ENCODE measurements at places on chromosomes 16 and 17. TPM values are rescaled to one million over a fixed set of nuclear protein-coding genes. Genes with fewer than 3 reads are reported as not detected.
A peak's percentile ranks its signal among the peaks of the same experiment; 100 is the strongest.

DNA sequence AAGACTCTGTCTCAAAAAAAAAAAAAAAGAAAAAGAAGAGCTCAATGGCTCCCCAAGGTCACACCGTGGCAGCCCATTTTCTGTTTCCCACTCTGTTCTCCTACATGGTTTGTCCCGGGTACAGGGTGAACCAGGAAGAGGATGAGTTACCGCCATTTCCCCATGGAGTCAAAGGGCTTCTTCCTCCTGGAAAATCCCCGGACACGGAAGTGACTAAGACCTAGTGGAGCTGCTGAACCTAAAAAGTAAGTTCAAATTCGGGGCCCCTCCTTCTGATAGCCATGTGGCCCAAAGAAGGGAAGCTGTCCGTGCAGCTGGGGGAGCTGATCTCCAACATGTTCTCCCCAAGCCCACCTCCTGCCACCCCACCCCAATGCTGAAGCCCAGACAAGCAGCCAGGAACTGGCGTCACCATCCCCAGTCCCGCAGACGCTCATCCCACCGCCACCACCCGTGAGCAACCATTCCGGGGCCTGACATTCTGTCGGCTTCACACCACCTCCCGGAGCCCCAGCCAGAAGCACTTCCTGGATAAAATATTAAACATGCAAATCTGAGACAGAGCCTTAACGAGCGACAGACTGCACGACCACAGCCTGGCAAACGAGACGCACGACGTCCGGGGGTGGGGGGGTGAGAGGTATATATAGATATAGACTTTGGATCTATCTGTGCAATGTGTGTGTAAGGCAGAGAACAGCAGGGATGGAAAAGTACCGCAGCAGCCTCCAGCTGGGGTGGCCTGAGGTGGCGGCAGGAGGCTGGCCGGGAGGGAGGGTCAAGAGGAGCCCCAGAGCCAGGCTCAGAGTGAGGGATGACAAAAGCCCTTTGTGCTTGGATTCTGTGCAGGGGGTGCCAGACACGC, 17.6 kb downstream of the EPOP start:
- no peak for DNase-seq
- peaks cover 3% of the 10 kb centered on the region for H3K4me1 ChIP-seq
- H3K4me3 ChIP-seq, result no peak overlapping the region
- H3K36me3 ChIP-seq, result no peaks in the 10 kb centered on the region
- H3K27me3 ChIP-seq, result peaks cover 28% of the 10 kb centered on the region

DNA sequence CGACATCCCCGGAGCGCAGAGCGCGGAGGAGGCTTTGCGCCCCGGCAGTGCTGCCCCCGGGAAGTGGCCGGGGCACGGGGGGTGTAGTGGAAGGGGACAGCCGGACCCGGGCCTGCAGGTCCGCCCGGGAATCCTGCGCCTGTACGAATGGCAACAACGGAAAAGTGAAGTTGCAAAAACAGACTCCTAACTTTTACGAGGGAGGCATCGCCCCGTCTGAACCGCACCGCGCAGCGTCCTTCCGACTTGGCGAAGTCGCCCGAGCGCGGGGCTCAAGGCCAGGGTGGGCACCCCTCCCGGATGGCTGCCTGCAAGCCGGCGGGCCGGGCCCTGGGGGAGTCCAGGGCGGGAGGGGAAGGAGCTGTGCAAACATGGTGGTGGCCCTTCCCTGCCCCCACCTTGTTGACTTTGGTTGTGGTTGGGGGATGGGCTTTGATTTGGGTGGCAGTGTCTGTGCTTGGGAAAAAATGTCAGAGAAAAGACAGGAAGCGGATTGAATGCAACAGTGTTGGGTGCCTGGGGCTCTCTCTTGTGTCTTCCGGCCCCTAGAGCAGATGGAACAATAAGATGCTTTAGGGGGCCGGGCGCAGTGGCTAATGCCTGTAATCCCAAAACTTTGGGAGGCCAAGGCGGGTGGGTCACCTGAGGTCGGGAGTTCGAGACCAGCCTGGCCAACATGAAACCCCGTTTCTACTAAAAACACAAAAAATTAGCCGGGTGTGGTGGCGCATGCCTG, 675 bp downstream of the RNF213 start:
- peak; percentile 85 for DNase-seq
- no peaks in the 10 kb centered on the region for H3K27me3 ChIP-seq
- peak overlapping the region; percentile 97 for H3K27ac ChIP-seq

DNA sequence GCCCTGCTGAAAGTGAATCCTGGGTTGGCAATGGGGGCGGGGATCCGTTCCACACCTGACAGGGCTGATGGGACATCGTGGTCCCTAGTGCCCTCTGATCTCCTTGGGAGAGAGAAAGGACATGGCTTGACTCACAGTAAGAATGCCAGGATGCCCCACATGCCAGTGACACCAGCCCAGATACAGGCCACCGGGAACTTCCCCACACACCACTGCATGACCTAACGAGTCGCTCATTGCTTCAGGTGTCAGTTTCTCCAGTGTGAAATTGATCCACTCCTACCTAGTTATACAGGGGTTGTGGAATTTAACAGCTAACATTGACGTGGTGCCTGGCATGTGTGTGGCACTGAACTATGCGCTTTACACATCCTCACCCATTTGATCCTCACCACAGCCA, 7.5 kb downstream of the CD300LG start:
- DNase-seq, result no peak
- peaks cover 2% of the 10 kb centered on the region for H3K27me3 ChIP-seq
- H3K4me3 ChIP-seq, result no peak overlapping the region
- H3K4me1 ChIP-seq, result no peaks in the 10 kb centered on the region

GRCh38 chr17:40159456-40159855, 17.8 kb upstream of the RAPGEFL1 start:
- H3K27me3 ChIP-seq, result no peaks in the 10 kb centered on the region
- no peak for DNase-seq
- H3K4me3 ChIP-seq, result no peak overlapping the region
- H3K27ac ChIP-seq, result no peak overlapping the region

The GRIN2A gene
- total RNA-seq, result not detected

Measured in activated CD4-positive, alpha-beta T cell treated with anti-CD3 and anti-CD28 coated beads, Interleukin-2, amount 10 ng/mL, durations not matched to agents 7 days and 5 days (primary cell).